ENCODE measurements at places on chromosomes 1 and 21.

- DNase-seq = no peak
Measured at GRCh38 chr1:221832617-221833016, 90.7 kb upstream of the DUSP10 start.

GRCh38 chr1:155064111-155064831, 731 bp downstream of the EFNA4 start:
- DNase-seq = no peak

DNA sequence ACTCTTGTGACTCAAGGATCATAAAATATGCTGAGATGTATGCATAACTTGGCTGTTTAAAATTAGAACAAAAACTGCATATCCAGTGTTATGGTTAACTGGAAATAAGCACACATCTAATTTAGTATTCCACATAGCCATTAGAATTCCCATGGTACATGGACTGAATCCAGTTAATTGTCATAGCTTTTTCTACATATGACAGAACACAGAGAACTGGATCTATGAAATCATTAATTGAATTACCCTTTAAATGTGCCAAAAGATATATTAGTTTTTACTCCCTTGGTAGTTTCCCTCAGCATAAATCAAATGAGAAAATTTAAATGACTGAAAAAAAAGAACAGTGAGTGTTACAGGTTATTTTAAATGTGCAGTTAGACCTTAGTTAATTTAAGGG, 395.9 kb downstream of the NCAM2 start:
- no peak for DNase-seq

- DNase-seq = no peak
Measured at GRCh38 chr21:42654179-42654912, 925 bp downstream of the PDE9A start.

- DNase-seq = no peak
Measured at GRCh38 chr1:155134322-155134721, 1.3 kb upstream of the SLC50A1 start.

GRCh38 chr1:161069731-161070270, at the start of gene ARHGAP30:
TSS of gene ARHGAP30 (minus strand) at chr1:161069891. CDS start at chr1:161069624, 267 bp downstream.
- DNase-seq = no peak
